ENCODE measurements at places on chromosomes 3 and 15.

GRCh38 chr3:175477651-175478224, 618.6 kb downstream of the NAALADL2 start:
- no peak for DNase-seq

GRCh38 chr3:135771760-135772159, 193.8 kb upstream of the PPP2R3A start:
- no peak for DNase-seq

DNA sequence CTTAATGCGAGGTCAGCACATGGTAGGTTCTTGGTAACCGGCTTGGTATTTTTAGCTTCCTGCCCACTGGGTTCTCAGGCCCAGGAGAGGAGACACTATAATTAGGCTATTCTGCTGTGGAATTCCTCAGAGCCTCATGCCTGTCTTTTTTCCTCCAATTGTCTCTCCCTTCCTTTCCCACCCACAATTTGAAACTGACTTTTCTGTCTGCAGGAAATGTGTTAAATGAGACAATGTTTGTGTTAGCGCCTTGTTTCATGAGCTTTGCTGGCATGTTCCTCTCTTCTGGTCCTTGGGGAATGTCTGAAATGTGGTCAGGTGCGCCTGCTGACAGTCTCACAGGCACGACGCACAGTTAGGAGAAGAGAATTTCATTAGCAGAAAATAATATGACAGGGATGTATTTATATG, 223.6 kb upstream of the CTNNB1 start:
- no peak for DNase-seq

DNA sequence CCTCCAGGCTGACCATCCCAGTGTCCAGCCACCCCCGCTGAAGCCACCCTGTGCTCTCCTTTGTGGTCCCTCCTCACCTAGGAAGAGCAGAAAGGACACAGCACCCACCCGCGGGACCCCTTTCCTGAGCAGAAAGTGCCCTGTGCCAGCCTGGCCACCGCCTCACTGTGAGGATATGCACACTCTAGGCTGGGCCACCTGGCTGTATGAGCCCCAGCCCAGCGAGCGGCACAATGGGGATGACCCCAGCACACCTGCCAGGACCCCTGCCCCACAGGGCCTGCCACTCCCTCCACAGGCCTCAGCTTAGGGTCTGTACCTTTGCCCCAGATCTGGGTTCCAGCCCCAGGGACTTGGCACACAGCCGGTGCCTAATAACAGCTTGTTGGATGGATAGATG, 47.9 kb upstream of the FURIN start:
- no peak for DNase-seq

- DNase-seq = no peak
Measured at GRCh38 chr3:152192936-152193672, 75.6 kb upstream of the MBNL1 start.

GRCh38 chr3:124117486-124117885, 125.6 kb upstream of the ROPN1 start:
- DNase-seq = no peak

DNA sequence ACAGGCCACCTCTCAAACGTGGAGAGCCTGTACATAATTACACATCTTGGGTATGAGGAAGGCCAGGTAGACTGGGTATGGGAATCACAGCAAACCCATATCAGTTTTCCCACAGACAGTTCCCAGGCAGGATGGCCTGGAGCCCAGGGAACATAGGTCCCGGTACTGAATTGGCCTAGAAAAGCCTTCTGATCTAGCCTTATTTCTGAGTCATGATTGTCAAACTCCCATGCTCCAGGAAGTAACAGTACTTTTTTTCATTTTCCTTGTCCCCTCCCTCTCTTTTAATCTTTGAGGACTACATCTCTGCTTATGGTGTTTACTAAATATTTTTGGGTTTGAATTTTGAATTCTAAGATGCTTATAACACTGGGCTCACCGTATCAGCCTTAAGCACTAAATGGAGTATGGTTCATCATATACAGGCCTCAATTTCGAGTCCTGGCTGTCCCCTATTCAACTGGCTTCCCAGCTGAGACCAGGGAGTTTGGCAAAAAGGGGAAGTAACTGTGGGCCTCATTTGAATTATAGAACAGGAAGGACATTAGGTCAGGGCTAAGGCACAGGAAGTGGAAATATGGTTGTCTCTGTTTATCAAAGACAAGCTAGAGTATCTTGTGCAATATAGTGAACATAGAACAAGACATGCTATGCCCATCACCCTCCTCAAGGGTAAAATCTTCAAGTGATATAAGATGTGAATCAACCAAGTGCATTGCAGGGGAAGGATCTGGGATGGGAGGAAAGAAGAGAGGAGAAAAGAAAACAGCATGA, 494.6 kb downstream of the NTRK3 start:
- DNase-seq = no peak

DNA sequence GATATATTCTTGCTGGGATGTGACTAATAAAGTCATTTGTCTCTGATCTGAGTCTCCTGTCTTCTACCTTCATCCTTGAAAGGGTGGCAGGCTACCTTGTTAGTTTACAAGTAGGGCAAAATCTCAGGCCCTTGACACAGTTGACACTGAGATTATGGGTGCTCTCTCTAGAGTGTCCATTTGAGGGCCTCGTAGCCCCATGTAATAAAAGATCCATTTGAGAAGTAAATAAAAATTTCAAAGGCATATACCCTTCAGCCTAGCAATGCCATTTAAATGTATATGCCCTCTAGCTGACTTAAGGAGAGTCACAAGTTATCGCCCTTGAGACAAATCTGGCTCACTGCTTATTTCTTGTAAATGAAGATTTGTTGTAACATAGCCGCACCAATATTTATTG, 98.6 kb downstream of the TCF12 start:
- DNase-seq = no peak

GRCh38 chr3:100915706-100916495, 77.3 kb downstream of the ABI3BP start:
- no peak for DNase-seq

- no peak for DNase-seq
Measured at GRCh38 chr3:172281884-172282283, 166.4 kb downstream of the GHSR start.

DNA sequence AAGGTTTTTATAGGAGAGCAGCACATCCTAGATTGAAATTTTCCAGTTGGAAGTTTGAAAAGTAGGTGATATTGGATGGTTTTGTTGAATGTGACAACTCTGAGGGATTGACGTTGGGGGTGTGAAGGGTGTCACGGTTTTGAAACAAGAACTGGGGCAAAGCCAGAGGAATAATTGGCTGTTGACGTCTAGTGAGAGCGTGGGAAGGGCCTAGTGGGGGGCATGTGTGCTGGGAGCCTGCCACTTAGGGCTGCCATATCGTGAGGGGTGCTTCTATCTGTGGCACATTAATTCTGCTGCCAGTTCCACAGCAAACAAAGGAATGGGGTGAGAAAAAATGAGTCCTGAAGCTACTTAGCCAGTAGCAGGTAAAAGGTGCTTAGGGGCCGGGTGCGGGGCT, 129.4 kb downstream of the LRIG1 start:
- no peak for DNase-seq

DNA sequence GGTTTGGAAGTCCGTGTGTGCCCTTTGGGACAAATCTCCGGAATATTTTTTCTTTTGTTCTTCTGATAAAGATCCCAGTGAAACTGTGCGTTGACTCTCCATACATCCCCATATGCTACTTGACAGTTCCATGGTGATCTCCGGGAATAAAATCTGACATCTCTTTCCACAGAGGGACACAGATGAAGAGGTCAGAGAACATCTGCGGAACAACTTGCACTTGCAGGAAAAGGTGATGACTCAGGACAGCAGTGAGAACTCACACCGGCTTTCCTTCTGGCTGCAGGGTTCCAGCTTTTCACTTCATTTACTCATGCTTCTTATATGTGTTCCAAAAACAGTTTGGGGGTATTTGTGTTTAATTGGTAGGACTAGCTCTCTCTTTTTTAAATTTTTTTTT, 157.5 kb upstream of the CHRM5 start:
- no peak for DNase-seq

- no peak for DNase-seq
Measured at GRCh38 chr3:135014566-135014965, 219.5 kb downstream of the EPHB1 start.

All from immature natural killer cell (primary cell).